NCI-H524 (cell line): ENCODE measurements at places on chromosomes 1 and 21.

DNA sequence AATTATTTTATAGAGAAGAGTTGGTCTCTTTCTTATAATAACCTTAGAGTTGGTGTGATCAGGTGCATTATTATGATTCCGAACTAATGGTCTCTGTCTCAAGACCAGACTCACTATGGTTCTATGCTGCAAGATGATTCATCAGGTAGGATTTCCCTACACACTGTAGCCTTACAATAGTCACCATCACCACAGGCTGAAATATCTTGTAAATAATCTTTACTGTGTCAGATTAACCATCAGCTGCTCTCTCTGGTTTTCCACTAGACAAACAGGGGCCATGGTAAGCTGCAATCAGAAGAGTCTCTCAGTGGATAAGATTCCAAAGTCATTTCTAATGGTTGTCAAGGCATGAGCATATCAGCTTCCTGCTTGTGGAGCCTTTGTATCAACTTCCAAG is 4.4 kb upstream of the GBP4 start:
- DNase-seq = no peak

GRCh38 chr1:89608319-89608983 is 24.5 kb upstream of the LRRC8C start:
- no peak for DNase-seq

GRCh38 chr1:6958407-6959030 is 173.3 kb downstream of the CAMTA1 start:
- DNase-seq = no peak

DNA sequence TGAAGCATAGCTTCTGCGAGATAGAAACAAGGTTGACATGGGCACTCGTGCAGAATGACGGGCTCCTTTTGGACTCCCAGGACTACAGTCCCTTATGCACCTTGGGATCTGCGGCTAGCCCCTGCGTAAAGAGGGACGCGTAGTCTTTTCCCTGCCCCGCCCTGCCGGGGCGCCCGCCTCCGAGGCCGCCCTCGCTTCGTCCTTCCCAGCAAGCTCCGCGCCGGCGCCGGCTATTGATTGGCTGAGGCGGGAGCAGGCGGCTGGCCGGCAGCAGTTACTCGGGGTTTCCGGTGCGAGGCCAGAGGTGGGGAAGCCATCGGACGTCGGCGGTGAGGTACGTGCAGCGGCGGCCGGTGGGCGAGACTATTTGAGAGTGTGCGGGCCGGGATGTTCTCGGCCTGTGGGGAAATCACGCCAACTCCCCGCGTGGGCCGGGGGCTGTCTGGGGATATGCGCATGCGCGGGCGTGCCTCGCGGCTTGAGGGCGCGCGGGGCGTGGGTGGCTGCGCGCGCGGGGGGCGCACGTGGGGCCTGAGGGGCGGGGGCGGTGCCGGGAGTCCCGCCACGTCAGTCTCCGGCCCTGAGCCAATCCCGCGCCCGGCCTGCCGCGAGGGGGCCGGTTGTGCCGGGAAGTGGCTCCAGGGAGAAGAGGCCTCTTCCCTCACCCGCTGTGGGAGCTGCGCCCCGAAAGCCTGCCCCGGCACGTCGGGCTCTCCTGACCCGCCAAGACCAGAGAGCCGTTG is at the start of gene TXLNA:
Gene TXLNA, plus strand, starts transcription at position 233 of the 743 bp plus-strand sequence. CDS start 671 bp downstream, outside the sequence.
- DNase-seq = peak; percentile 71

GRCh38 chr1:153586347-153586746 is 20.7 kb upstream of the S100A2 start:
- no peak for DNase-seq

- DNase-seq = no peak
Measured at GRCh38 chr1:93623875-93624274, 57.8 kb downstream of the BCAR3 start.

DNA sequence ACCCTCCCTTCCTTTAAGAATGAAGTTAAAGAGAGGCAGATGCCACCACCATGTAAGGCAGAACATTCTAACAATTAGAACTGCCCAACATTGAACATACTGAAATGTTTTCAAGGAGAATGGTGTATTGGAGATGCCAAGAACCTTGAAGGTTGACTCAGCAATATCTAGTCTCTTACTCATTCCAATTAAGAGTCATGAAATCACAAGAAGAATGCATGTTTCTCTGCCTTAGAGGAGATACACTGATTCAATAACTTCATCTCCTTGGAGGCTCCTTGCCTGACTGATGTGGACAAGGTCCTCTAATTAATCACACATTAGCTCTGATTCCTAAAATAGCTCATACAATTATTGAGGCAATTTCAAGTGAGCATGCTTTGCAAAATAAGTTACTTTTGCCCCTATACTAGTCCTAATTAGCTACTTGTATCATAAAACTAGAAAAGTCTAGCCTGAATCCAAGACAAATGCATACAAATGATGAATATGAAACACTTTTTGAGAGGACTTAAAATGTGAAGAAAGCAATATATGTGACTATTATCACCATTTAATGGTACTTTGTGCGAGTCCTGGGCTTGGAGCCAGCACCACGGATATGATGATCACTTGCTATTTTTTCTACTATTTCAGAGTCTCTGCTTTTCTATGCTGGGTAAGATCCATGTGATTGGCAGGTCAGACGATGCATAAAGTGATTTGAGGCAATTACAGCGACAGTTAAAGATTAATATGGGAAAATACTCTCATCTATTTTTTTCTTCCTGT is 114.5 kb downstream of the DSCAM start:
- no peak for DNase-seq

DNA sequence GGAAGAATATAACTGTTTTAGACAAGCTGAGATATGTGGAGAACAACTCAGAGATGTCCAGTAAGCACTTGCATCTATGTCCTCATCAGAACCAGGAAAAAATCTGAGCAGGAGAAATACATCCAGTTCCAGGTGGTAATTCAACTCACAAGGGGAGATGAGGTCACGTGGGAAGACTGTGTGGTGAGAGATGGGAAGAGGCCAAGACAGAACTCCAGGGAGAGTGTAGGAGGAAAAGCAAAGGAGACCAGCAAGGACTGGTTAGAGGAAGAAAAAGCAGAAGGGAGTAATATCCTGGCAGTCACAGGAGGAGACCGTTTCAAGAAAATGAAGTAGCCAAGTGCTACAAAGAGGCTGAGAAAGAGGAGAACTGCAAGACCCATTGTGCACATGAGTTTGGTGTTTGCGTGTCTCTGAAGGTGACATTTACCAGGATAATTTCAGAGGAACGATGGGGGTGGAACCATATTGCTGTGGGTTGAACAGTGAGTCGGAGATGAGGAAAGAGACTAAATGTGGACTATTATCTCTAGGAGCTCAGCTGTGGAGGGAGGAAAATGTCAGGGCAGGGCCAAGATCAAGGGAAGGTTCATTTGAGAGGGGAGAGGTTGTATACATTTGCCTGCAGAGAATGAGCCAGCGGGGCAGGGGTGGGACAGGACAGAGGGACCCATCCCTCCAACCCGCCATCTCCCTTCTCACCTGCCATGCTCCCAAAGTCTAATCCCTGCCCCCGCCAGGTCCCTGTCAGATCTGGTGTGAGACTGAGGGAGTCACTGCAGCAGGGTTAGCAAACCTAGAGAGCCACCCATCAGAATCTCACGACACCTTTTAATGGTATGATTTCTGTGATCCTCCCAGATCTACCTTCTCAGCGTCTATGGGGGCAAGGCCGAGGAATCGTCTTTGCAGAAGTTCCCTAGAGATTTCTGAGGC is 24.9 kb downstream of the SUSD4 start:
- DNase-seq = no peak

GRCh38 chr1:70897273-70897672 is 150.3 kb downstream of the PTGER3 start:
- DNase-seq = no peak

DNA sequence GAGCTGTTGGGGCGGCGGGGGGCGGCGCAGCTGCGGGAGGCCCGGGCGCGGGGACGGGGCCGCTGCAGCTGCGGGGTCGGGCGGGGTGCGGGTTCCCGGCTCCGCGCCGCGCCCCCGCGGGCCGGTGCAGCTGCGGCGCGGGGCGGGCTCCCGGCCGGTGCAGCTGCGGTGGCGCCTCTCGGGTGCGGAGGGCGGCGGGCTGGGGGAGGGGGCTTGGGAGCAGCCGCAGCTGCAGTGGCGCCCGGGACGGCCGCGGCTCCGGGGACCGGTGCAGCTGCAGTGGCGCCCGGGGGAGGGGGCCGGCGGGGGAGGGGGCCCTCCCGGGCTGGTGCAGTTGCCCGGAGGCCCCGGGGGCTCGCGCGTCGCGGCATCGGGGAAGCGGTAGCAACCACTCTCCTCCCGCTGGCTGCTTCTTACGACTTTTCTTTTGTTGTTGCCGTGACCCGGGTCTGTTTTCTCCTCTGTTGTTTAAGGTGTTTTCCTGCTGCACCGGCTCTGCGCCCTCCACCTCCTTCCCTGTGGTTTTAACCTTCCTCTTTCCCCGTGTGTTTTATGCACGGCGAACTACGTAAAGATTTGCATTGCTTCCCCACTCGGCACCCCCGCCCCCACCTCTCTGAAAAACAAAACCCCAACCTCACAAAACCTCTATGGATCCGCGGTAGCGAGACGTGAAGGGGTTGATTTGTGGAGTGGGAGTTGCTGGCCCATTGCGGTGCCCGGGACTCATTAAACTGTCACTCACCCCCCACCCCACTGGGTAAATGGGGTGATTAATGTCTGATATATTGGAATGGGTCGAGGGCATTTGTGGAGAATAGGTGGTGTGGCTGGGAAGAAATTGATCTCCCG is 1.7 kb upstream of the ZBTB18 start:
- DNase-seq = peak; percentile 59

- peak; percentile 71 for DNase-seq
Measured at GRCh38 chr21:40717028-40717427, 129.9 kb downstream of the DSCAM start.

DNA sequence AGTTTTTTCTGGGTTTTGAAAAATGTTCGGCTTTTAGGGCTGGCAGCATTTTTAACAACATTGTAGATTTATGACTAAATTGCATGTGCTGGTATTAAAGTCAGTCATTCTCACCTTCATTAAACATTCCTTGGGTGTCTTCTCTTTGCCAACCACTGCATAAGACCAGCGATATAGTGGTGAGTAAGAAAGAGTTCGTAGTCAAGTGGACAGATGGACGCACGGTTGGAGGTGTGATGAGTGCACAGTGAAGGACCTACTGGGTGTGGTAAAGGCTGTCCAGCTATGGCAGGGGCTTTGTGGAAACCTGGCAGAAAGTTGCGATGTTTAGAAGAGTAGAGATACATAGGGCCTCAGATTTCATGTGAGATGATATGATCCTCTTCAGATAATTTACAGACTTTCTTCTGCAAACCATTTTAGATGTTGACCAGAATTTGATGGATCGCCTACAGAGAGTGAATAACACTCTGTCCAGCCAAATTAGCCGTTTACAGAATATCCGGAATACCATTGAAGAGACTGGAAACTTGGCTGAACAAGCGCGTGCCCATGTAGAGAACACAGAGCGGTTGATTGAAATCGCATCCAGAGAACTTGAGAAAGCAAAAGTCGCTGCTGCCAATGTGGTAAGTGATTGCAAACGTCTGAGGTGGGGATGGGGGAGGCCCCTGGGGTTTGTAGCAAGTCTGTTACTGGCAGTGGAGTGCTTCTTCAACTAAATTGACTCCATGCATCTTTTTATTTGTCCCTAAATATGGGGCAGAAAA is 56.0 kb upstream of the LAMC2 start:
- no peak for DNase-seq

GRCh38 chr1:152458384-152459185 is 44.5 kb upstream of the CRNN start:
- peak; percentile 74 for DNase-seq

DNA sequence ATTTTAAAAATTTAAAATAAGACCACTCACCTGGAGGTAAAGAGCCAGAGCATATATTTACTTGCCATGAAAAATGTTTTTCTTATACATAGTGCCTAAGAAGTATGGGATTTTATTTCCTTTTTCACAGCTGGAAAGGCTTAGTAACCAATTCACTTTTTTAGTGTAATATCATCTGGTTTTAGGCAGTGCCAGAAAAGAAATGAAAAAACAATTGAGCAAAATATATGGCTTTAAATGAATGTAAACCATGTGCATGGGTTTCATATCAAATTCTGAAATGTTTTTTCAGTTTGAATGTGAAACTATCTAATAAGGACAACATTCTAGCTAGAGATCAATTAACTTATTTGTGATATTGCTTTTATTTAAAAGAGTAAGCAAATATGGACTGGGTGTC is 672.4 kb upstream of the ADAMTS5 start:
- no peak for DNase-seq

- peak; percentile 91 for DNase-seq
Measured at GRCh38 chr1:224500796-224501195, 66.2 kb upstream of the WDR26 start.

GRCh38 chr1:43978551-43979260 is at the start of gene B4GALT2:
TSS of gene B4GALT2 (plus strand) at chr1:43979210. CDS start at chr1:43981161, 1,951 bp downstream.
- no peak for DNase-seq

DNA sequence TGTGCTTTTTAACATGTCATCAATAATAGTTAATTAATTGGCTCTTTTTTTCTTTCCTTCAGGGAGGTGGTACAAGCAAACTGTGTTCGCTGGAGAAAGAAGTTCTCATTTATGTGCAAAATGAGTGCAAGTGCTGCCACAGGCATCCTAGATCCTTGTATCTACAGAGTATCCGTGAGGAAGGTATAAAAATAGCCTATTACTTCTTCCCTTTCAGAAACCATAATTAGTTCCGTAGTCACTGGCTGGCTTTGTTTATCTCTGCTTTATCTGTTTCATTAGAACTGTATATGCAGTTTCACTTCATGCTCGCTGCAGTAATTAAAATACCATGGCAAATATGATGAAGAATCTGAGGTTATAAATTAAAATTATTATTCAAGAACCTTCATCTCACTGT is 40.6 kb downstream of the EEIG2 start:
- no peak for DNase-seq

- DNase-seq = no peak
Measured at GRCh38 chr21:41961282-41961701, 7.5 kb upstream of the C2CD2 start.

- DNase-seq = no peak
Measured at GRCh38 chr1:231139659-231140654, 21.9 kb upstream of the TRIM67 start.

DNA sequence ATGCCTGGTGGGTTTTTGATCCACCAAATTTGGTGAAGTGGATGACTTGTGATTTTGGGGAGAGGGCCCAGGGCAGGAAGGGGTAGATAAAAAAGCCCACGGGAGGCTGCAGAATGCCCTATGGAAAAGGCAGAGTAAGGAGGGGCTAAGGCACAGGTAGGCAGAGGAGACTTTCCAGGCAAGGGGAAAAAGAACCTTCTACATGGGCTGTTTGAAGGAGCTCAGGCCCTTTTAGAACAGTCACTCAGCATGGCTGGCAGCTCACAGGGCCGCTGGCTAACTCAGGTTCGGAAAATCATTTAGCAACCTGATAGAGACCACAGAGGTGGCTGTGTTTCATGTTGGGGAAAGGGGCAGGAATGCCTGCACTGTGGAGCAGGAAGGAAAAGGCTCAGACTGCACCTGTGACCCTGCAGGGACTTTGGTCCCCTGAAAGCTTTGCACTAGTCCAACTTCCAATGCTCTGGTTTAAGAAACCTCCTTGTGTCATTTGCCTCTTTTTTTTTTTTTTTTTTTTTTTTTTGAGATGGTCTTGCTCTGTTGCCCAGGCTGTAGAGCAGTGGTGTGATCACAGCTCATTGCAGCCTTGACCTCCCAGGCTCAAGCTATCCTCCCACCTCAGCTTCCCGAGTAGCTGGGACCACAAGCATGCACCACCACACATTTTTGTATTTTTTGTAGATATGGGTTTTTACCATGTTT is 58.5 kb upstream of the ENAH start:
- DNase-seq = no peak
